ENCODE measurements at places on chromosomes 1 and 21.

GRCh38 chr1:243926803-243927245 is 76.8 kb upstream of the AKT3 start:
- DNase-seq: peak; percentile 74

- no peak for DNase-seq
Observed at GRCh38 chr1:180532854-180533253, 25.9 kb upstream of the OVAAL start.

GRCh38 chr1:228317411-228317828 is 89.2 kb downstream of the TRIM11 start:
- DNase-seq: no peak

DNA sequence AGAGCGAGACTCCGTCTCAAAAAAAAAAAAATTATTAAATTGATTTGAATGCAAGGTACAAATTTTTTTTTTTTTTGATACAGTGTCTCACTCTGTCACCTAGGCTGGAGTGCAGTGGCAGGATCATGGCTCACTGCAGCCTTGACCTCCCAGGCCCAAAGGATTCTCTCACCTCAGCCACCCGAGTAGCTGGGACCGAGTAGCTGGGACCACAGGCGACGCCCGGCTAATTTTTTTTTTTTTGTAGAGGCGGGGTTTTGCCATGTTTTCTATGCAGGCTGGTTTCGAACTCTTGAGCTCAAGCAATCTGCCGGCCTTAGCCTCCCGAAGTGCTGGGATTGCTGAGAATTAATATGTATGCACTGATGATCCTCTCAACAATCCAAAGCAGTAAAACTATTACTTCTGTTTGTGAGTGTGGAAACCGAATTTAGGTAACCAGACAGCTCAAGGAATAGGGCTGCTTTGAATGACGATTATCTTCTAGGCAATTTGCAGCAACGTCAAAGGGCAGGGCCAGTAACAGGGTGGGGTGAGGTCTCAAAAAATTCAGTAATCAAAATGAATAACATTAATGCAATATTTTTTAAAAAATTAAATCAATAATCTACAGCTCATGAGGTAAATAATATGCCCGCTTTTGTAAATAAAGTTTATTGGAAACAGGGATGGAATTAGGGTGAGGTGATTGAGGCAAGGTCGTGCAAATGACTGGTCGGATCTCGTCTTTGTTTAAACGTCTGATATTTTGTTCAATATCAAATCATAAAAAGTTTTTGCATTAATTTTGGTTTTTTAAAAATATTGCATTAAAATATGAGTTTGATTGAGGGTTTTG is 1.2 kb downstream of the CLSPN start:
- DNase-seq: no peak

- DNase-seq: no peak
Observed at GRCh38 chr1:70042090-70042731, 163.2 kb downstream of the LRRC40 start.

DNA sequence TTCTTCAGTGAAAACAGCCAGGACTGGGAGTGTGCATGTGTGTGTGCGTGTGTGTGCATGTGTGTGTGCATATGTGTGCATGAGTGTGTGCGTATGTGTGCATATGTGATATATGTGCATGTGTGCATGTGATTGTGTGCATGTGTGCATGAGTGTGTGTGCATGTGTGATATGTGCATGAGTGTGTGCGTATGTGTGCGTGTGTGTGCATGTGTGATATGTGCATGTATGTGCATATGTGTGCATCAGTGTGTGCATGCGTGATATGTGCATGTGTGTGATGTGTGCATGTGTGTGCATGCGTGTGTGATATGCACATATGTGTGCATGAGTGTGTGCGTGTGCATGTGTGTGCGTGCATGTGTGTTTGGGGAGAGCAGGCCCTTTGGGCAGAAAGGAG is 89.8 kb downstream of the ITPKB start:
- DNase-seq: no peak

GRCh38 chr1:181413836-181414235 is 69.5 kb upstream of the CACNA1E start:
- DNase-seq: no peak

GRCh38 chr1:167518331-167518700 is at the start of gene CD247:
TSS of gene CD247 (minus strand) at chr1:167518529. CDS start at chr1:167518465, 64 bp downstream.
- DNase-seq: no peak

DNA sequence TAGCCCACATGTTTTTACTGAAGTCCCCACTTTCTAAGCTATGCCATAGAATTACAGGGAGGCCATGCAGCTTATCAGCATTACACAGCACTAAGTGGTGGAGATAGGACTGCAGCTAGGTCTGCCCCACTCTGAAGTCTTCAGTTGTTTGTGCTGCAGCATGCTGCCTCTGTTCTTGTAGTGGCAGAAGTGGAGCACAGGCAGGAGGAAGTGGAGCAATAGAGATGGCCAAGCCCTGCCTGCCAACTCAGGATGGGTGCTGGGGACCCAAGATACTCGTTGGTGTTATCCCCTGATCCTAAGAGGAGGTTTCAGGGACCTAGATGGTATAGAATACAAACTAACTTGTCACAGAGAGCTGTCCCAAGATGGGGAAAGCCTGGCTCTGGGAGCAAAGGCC is 12.9 kb downstream of the MRPL37 start:
- no peak for DNase-seq

GRCh38 chr1:47031059-47031458 is 7.6 kb downstream of the CYP4X1 start:
- DNase-seq: peak; percentile 62

DNA sequence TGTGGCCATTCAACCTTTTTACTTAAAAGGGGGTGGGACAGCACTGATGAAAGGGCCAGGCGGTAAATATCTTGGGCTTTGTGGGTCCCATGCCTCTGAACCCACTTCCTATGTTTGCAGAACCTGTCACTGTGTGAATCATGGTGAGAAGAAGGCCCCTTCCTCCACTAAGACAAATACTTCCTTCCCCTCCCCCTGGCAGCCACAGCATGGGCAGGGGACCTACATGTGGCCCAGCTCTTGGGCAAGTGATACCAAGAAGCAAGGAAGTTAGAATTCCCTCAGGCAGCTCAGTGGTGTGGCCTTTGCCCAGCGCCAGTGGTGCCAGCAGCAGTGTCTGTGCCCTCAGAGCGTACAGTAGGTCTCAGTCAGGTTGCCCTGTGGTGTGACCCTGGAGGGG is 168.6 kb downstream of the TRIM33 start:
- no peak for DNase-seq

DNA sequence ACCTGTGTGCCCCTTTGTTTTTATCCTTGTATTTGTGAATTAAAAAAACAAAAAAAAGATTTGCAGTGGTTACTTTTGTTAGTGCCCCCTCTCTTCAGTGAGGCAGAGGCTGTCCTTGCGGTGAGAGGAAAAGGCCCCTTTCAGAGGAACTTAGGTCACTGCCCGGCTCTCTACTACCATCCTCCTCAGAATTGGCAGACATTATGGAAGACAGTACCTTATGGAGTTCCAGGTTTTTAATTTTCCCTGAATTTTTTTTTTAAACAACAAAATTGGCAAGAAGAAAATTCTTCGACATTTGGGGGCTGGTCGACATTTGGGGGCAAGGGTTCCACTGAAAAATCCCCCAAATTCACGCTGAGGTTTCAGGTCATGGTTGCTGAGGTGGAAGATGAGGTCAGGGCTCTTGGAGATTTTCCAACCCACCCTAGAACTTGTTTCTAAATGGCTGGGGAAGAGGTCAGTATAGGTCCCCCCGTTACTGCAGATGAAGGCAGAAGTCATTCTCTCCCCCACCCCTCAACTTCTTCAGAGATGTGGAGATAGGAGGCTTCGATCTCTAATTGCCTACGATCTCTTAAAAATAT is 5.3 kb downstream of the RXFP4 start:
- DNase-seq: no peak

DNA sequence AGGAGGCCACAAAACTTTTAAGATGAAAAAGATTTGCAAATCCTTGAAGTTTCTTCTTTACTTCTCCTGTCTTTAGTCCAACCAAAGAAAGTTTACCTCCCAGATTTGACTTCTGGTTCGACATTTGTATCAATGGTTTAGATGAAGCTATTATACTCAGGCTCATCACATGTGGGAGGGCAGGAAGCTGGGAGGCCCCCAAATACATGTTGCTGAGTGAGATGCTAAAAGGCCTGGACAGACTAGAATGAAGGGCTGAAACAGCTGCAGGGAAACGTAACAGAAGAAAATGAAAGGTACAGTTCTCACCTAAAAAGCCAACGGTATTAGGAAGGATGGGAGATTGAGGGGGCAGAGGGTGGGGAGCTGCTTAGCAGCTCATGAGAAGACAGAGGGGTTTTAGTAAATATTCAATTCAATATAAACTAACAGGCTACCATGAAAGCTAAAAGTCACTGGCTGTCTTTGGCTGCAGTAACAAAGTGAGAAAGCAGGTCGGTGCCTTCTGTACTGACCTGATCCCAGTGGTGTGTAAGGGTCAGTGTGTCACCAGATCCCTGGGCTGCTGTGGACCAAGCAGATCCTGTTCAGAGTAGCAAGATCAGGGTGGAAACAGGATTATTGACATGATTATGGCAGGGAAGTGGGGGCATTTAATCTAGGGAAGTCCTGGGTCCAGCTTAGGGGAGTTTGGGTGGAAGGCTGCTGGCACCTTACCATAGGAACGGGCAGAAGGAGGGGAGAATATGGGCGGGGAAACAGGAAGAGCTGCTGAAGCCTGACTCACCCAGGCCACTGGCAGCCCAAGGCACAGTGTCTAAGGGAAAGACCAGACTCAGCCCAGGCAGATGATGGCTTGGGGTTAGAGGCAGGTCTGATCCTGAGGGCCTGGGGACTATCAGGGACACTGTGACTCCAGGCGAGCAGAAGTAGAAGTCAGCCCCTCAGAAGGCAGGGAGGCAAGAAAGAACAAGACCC is 60.4 kb downstream of the KCNN3 start:
- DNase-seq: no peak

DNA sequence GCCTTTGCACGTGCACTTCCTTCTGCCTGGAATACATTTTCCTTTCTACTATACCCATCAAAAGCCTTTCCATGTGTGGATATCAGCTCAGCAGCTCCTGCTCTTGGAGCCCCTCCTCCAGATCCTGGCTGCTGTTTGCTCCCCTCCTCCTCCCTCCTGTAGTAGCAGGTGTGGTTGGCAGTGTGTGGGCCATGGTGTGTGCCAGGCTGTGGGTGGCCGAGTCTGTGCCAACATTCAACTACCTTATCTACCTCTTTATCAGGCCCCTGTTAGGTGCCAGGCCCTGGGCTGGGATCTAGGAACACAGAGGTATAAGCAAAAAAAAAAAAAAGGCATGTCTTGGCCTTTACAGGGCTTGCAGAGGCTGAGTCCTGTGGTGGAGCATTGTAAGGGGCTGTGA is 180.6 kb upstream of the JUN start:
- DNase-seq: no peak

- no peak for DNase-seq
Observed at GRCh38 chr1:5757187-5757805, 234.9 kb downstream of the NPHP4 start.

DNA sequence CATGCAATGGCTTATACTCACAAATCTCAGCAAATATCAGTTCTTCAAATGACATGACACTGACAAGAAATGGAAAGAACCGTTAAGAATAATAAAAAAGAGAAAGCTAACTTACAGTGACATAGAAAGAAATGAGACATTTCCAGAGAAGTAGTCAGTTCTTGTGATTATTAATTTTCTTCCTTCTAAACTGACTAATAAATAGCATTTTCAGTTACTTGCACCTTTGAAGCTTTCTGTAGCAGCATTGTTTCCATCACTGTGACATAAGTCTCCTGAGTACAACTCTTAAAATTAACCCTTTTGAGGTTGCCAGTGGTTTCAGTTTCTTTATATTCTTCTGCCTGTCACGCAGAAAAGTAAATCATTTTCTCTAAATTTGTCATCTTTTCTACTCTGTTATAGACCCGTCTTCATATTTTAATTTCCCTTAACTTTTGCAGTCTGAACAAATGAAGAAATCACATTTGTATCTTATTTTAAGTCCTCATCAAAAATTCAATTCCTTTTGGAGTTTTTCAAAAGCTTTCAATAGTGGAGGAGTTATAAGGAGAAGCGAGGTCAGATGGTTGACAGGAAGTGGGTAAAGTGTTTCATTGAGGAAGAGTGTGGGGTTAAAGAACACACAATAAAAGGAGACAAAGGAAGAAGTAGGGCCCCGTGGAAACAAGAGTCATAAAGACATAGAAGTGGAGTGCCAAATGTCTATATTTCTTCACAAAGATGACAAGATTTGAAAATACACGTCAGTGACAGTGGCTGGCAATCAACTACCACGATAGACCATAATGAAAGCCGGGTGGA is 57.9 kb upstream of the S1PR1 start:
- DNase-seq: no peak

DNA sequence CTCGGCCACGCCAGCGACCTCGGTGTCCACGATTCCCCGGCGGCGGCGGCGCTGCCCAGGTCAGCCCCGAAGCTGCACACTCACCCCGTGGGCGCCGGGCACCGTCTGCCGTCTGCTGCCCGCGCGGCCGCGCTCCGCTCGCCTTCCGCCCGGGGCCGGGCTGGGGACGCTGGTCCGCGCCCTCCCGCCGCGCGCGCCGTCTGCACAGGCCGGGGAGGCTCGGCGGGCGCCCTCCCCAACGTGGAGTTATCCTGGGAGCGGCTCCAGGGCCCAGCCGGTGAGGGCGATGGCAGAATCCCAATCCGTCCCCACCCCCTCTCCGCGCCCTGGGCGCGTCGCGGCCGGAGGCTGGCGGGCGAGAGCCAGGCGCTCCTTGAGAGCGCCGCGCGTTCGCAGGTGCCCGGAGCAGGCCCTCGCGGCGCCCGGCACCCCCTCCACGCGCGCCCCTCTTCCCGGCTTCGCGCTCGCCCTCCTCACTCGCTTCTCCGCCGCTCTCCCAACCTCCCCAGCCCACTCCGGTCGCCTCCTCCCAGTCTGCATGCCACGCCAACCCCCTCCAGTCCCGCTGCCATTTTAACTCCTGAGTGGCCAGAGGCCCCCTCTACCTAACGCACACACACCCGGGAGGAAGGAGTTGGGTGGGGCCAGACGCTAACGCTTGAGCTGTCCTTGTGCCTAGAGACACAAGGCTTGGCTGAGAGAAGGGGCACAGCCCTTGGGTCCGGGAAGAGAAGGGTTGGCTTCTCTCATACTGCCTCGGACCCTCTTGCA is at the start of gene LRRN2:
Gene LRRN2, minus strand, starts transcription at position 503 of the 771 bp plus-strand sequence. CDS start 65,746 bp downstream, outside the sequence.
- no peak for DNase-seq

DNA sequence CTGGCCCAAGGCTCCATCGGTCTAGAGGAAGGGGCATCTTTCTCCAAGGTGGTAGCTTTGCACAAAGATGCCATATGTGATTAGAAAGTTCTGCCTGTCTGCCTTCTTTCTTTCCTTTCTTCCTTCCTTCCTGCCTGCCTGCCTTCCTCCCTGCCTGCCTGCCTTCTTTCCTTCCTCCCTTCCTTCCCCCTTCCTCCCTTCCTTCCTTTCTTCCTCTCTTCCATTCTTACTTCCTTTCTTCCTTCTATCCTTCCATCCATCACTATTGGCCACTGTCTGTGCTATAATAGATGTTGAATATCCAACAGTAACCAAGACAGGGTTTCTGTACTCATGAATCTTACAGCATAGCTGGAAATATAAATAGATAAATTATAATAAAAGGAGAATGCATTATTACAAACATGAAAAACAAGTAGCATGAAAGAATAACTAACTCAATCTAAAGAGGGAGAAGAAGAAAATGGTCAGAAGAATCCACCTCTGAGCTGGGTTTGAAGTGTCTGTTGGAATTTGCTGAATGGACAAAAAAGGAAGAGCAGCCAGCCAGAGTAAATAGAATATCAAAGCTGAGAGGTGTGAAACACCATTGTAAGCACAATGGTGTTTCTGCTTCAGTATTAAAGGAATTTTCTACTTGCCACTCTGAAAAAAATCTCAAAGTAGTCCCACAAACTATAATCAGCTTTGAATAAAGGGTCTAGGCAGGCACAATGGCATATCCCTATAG is 250.6 kb upstream of the NR5A2 start:
- no peak for DNase-seq

GRCh38 chr1:97304366-97304765 is 582.8 kb downstream of the PTBP2 start:
- no peak for DNase-seq

Data from smooth muscle cell of the brain vasculature (primary cell).